Cardiac fibroblast (primary cell): ENCODE measurements at places on chromosomes 16 and 17.

GRCh38 chr16:4537376-4538343 is 913 bp downstream of the CDIP1 start:
- no peak for DNase-seq

DNA sequence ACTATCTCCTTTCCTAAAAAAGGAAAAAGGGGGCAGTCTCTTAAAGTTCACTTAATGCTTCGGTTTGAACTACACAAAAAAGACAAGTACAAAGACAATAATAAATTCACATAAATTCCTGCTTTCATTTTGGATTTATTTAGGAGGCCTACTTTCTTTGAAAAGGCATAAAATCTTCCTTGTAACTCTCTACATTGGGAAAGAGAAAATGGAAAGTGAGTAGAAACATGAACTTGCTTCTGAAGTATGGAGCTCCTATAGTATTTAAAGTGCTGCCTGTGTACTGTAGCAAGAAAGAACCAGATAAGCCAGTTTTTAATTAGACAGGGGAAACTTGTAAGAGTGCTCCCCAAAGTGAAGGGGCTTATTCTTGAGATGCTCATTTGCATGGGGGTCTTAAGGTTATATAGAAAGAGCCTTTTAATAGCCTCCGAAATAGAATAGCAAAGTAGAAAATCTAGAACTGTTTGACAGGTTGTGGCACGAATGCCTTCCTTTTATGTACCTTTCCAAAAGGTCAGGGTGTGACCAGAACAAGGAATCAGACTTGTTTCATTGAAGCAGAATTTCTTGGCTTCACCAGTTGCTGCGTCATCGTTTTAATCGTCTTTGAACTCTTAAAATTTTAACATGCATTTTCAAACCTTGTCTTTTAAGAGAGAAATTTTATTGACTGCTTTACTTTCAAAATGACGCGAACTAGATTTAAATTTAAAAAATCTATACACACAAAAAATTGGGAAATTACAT is 12.9 kb downstream of the GAN start:
- no peak for DNase-seq

DNA sequence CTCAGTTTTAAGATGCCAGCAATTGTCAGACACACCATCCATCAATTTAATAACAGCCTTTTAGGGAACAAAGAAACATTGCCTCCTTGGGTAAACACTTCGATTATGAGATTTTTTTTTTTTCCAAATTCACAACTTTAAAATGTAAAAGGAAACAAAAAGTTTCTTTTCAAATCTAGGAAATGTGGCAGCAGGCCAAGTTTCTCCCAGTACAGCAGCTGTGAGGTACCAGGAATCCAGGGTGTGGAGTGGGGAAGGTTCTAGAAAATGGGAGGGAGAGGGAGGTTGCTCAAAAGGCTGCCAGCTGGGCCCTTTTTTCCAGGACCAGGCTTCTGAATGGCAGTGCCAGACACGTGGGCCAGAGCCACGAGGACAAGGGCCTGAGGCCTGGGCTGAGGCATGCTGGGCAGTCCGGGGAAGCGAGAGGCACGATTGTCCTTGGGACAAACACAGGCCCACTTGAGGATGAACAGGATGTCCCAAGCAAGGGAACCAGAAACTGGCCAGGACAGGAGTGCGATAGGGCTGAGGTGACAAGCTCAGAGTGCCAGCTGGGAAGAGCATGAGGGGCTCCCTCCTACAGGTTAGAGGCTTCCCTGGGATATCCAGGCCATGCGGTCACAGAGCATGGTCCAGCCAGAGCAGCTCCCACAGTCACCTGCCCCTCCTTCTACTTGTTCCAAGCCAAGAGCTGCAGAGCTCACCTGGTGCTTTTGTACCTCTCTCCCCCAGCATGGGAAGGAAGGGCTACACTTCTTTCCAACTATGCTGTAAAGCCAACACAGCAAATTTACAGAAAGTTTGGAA is 215.1 kb downstream of the KATNIP start:
- DNase-seq, result no peak

DNA sequence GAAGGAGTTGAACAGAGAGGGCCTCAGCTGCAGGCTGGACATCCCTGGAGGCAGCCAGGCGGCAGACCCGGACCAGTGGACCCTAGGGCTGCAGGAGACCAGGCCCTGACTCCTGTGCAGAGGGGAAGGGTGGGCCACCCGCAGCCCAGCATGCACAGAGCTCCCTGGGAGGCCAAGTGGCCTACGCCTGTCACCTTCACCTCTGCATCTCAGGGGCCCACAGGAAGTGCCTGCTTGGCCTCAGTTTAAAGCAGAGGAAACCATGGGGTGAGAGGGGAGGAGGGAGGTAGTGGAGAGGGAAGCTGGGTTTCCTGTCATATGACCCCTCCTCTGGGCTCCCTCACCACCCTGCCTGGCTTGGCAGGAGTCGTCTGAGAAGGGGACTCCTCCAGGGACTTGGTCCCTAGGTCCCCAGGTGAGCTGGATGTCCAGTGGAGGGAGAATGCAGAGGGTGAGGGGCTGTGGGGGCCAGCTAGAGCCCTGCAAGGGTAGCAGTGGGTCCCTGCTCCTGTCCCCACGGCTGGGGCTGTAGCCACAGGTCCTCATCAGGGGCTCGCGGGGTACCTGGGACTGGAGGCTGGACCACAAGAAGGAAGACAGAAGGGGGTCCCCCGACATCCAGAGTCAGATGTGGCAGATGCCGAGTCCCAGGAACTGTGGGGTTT is at the start of gene TMC8:
TSS of gene TMC8 (plus strand) at position 335 of the 665 bp plus-strand sequence. CDS start 818 bp downstream, outside the sequence.
- no peak for DNase-seq
